Fibroblast of the aortic adventitia (primary cell): ENCODE measurements at places on chromosomes 11 and 22. TPM values are rescaled to one million over a fixed set of nuclear protein-coding genes. Genes with fewer than 3 reads are reported as not detected.

APOA4 gene
- total RNA-seq = not detected in 2 replicates

OR8D4 gene
- 0.09 and 0.25 TPM in 2 replicates for total RNA-seq

- peak; percentile 10 for DNase-seq
Measured at GRCh38 chr22:28711341-28711740, 30.3 kb downstream of the CHEK2 start.

- DNase-seq = no peak
Measured at GRCh38 chr11:90124371-90124770, 10.1 kb upstream of the NAALAD2 start.
